ENCODE measurements at places on chromosomes 2 and 18.

GRCh38 chr2:105287692-105288091 lies 41.8 kb downstream of the TGFBRAP1 start:
- DNase-seq = peak; percentile 26

GRCh38 chr2:189862751-189863150 lies 78.5 kb downstream of the PMS1 start:
- no peak for DNase-seq

DNA sequence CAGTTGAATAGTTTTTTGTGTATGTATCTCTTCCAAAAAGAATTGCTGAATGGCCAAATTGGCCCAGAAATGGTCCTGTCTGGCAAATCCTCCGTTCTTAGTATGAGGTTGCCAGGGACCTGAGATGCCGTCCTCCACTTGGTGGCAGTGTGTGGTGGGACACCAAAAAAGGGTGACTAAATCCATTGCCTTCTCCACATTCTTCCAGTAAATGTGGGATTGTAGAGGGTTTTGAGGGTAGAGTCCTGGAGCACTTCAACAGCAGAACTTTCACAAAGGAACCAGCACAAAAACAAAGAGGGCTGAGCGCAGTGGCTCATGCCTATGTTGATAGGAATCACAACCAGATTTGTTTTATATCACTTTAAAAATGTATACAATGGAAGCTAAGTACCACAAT lies 199.9 kb downstream of the BCL2 start:
- DNase-seq = no peak

- no peak for DNase-seq
These were observed 13.4 kb downstream of the SPTBN1 start for GRCh38 chr2:54469484-54470053.

All from AML-193 (cell line).